ENCODE measurements at places on chromosomes 12 and 14.

DNA sequence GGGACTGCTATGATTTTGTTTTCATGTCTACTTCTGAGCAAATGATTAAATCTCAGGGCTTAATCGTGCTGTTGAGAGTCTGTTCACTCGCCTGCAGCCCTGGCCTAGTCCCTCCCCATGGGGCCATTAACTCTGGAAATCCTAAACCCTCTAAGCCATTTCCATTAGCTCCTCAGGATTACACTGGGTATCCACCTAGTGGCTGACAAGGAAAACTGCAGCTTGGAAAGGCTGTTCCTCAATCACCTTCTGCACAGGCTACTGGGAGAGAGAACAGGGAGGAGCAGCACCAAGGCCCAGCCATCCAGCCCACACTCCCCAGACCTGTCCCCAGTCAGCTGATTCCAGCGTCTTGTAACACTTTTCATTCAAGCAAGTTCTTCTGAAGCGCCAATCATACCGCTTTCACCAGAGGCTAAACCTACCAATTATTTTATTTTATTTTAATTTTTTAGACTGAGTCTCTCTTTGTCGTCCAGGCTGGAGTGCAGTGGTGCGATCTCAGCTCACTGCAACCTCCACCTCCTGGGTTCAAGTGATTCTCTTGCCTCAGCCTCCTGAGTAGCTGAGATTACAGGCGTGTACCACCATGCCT, 48.7 kb downstream of the NEUROD4 start:
- DNase-seq, result no peak

GRCh38 chr12:125418902-125419564, 353.8 kb downstream of the AACS start:
- no peak for DNase-seq

- no peak for DNase-seq
These were observed 6.0 kb upstream of the FBXO34 start for GRCh38 chr14:55265197-55265596.

DNA sequence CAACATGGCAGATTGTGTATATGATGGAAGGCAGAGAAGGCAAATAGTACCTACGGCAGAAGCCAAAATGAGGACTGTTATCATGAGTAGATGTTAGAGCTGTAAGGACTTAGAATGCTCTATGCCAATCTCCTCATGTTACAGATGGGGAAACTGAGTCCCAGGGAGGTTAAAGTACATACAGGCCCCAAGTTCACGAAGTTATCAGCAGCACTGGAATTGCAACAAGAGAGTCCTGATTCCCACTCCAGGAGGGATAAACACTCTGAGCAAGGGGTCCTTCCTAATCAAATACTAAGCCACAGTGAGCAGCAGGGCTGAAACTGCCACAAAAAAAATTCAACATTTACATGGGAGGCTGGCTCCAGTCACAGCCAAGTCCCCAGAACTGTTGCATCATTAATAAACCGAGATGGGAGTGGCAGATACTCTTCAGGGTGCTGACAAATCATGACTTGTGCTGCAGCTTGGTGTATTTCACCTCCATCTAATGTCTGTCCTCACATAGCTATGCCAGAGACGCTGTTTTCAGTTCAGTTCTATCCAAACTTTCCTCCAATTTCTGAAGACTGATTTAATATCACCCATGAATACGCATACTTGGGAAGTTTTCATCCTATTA, 24.2 kb downstream of the NUAK1 start:
- DNase-seq, result no peak

DNA sequence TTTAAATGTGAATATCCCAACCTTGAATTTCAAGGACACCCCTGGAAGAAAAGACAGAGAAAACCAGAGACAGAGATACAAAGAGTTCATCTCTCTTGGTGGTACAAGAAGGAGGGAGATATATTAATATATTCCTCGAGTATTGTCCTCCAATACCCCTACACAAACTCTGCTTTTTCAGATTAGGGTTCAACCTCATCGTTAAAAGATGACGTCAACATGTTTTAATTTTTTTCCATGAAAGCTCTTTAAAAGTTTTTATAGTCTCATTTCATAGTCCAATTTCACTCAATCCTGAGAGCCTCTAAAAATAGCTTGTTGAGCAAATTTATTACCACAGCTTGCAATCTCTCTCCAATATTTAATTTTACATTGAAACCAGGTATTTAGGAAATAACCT, 19.4 kb downstream of the RHOJ start:
- DNase-seq, result no peak

GRCh38 chr14:63896278-63896720, 43.5 kb downstream of the SYNE2 start:
- no peak for DNase-seq

DNA sequence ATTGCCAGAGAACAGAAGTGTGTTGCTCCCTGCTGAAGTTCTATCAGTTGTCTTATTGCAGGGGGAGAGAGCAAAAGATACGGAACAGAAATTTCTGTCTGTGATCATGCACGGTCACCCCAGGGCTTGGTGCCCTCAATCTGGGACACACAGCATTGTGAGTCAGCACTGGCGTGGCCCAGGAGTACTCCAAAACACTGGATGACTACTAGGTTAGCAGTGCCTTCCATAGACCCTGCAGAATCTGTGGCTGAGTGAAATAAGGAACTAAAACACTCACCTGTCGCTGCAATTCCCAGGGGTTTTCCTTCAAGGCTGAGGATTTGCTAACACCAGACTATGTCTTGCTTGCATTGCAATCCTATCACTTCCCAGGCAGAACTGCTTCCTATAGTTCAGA, 165.5 kb downstream of the ANO6 start:
- no peak for DNase-seq

DNA sequence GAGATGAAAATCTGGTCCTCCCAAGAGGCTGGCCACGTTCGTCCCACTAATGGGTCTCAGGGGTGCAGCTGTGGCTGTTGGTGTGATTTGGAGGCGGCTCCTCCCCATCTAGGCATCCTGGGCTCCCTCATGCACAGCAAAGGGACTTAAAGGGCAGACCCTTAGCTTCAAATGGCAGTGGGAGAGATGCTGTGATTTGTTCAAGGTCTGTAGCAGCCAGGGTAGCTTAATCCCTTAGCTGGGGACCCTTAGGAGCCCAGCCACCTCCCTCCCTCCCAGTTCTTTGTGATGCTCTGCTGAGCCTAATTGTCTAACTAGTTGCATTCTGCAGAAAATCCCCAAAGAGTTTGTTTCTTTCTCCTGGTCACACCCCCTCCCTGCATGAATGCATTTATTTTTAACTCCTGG, 18.3 kb downstream of the DYRK4 start:
- no peak for DNase-seq

DNA sequence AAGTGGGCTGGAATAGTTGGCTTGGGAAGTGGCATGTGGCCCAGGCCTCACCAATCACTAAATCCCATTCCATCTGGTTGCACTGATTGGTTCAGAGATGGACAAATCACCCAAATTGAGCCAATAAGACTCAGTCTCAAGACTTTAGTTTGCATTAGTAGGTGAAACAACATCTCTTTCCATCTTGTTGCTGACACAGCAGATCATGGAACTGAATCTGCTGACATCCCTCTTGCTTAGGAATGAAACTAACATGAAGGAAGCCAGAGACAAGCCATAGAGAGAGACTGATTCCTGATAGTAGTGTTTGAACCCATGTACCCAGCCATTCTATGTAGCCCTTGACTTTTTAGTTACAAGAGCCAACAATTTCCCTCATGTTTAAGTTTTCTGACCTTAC, 307.0 kb downstream of the GLT1D1 start:
- DNase-seq, result no peak

- DNase-seq, result no peak
These were observed 86.8 kb downstream of the ADGRD1 start for GRCh38 chr12:131040491-131040890.

DNA sequence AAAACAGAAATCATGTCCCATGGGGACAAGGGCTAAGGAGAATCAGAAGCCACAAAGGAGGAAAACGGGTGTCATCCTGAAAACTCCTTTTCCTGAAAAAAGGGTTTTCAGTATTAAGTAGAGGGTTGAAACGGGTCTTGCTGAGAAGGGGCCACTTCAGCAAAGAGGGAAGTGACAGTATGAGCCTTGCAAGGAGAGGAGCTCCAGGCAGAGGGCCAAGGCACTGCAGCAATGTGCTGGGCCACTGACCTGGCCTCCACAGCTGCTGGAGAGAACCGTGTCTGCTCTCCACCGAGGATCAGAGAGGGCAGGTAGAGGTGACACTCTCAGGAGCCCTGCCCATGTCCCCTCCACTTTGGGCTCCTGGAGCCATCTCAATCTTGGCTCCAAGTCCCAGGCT, 103.3 kb downstream of the NCOR2 start:
- no peak for DNase-seq

DNA sequence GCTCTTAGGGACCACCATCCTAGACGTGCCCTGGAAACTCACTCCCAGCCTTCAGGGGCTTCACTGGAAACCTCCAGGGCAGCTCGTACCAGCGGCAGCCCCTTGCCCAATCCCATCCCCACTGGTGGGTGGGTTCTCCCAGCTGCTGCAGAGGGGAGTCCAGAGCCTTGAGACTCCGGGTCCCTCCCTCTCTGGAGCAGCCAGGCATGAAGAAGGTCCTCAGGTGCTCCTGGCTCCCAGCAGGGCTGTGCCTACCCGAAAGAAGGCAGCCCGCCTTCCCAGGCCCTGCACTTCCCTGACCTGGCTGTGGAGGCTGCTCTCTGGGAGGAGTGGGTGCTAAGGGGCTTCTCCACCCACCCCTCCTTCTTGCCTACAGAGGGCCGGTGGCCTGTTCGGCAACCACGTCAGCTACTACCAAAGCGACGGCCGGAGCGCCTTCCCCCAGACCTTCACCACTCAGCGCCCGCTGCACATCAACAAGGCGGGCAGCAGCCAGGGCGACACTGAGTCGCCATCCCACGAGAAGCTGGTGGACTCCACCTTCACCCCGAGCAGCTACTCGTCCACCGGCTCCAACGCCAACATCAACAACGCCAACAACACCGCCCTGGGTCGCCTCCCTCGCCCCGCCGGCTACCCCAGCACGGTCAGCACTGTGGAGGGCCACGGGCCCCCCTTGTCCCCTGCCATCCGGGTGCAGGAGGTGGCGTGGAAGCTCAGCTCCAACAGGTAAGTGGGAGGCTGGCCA, 115.5 kb upstream of the FKBP4 start:
- DNase-seq, result no peak

- DNase-seq, result no peak
These were observed 2.4 kb upstream of the KRT7 start for GRCh38 chr12:52230364-52231281.

DNA sequence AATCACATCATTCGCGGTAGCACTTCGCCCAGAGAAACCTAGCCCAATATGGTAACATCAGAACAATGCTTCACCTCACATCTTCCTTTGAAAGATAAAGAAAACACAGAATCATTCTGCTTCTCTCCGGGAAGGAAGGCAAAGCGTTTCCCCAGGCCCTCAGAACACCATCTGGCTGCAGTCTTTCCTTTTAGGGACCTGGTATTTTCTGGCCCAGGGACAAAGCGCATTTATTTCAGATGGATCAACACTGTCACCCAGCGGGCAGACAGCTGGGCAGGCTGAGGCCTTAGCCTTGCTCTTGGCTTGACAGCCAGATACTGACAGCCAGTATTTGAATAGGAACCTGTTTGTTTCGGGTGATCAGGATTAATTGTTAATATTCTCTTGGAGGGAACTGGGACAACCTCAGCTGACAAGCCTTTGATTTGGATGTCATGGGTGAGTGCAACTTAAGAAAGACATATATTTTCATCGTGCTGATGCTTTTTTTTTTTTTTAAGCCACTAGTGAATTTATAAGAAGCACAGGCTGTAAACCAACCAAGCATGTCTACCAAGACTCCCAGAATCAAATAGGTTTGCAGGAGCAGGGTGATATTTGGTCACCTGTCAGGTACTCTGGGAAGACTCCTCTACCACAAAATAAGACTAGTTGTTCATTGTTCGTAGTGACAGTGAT, 118.9 kb downstream of the VEZT start:
- DNase-seq, result no peak

DNA sequence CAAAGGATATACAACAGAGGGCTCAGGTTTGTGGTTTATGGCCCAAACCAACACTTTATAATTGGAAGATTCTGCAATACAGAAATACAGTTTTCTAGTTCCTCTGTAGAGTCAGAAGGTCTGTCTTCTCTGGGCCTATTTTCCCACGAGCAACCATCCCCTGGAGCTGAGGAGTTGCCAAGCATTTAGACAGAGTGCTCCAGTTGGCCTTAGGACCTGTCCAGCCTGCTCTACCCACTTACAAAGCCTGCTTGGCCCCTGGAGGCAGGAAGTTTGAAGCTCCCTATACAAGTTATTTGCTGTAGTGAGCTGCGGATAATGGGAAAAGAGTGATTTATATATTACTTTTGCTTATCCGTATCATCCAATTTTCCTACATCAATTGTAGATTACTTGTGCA, 60.8 kb upstream of the HSPB8 start:
- DNase-seq, result no peak

DNA sequence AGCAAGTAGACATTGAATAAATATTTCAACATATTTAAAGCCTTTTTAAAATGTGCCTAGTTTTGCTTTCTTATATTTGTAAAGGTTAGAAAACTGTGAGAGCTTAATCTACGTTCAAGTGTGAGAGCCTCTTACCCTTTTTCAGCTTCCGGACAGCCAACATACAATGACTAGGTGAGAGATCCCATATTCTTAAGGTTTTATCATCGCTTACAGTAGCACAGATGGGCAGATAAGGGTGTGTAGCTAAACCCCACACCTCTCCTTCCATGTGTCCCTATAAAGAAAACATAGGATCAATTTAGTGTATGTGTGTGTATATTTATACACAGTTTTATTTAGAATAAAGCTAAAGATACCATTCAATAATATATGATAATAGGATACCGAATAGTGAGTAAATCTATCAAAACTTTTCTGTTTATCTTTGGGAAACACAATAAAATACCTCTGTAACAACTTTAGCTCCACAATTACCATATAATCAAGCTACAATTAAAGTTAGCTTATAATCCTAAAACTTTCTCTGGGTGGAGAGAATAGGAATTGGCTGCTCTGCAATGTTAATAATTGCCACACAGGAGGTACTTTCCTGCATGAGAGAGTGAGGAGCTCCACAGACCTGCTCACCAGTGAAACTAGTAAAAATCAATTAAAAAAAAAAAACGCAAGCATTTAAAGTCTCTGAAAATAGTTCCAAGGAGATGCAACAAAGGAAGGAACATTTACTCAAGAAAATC, 110.8 kb downstream of the EML5 start:
- DNase-seq, result no peak

DNA sequence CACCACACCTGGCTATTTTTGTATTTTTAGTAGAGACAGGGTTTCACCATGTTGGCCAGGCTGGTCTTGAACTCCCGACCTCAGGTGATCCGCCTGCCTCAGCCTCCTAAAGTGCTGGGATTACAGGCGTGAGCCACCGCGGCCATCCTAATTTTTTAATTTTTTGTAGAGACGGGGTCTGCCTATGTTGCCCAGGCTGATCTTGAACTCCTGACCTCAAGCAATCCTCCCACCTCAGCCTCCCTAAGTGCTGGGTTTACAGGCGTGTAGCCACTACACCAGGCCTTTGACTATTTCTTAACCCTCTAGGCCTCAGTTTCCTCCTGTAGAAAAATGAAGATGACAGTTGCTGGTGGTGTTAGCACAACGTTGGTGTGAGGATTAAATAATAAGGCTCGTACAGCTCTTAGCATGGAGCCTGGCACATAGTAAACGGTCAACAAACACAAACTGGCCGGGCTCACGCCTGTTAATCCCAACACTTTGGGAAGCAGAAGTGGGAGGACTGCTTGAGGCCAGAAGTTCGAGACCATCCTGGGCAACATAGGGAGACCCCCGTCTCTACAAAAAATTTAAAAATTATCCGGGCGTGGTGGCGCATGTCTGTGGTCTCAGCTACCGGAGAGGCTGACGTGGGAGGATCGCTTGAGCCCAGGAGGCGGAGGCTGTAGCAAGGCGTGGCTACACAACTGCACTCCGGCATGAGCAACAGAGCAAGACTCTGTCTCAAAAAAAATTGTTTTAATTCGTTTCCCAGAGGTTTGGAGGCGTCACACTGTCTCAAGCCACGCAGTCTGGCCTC, 979 bp downstream of the DDX54 start:
- no peak for DNase-seq

Data from epithelial cell of prostate (primary cell).